ENCODE measurements at places on chromosomes 3 and 15.

- DNase-seq = no peak
These were observed 644.2 kb downstream of the GRM7 start for GRCh38 chr3:7504886-7505775.

- no peak for DNase-seq
These were observed 34.0 kb upstream of the GK5 start for GRCh38 chr3:142259359-142259758.

- no peak for DNase-seq
These were observed 42.8 kb upstream of the ADAMTSL3 start for GRCh38 chr15:83610901-83611685.

DNA sequence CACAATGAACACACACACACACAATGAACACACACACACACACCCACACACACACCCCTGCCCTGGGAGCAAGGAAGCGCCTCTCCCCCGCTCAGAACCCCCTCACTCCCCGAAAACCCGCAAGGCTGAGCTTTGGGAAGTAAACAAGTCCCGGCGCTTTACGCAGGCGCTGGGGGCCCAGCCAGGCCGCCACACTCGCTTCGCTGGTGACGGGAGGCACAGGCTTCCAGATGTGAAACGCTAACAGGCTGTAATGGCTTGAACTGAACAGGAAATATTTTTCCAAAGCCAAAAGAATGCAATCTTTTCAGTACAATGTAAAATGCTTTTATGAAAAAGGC lies 122.7 kb upstream of the IGF1R start:
- no peak for DNase-seq

DNA sequence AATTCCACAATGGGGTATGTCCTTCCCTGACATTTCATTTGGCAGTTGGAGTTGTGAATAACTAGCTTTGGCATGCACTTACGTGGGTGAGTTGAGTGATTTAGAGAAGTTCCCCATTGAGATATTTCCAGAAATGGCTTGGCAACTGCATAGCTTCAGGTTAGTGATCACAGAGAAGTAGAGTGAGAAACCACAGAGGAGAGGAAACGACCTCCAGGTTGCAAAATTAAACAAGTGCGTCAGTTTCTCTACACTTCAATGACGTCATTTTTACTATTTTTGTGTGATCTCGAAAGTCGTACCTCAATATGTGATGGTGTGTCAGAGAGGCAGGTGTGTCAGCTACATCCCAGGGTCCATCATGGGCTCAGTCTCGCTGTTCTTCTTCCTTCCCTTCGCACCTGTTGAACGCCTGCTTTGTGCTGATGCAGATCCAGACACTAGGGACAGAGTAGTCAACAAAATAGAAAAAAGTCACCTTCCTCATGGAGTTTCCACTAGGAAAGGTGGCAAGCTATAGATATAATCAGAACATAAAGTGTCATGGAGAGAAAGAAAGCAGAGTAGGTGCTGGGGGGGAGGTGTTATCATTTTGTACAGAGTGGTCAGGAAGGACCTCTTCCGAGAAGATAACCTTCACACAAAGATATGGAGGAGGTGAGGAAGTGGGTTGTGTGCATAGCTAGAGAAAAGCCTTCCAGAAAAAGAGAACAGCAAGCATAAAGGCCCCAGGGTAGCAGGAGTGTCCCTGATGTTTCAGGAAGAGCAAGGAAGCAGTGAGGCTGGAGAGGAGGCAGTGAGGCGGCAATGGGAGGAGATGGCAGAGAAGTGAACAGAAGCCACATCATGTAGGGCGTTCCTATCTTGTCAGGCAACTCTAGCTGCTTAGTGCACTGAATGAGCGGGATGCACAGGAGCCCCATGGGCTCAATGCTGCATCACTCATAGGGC lies 75.6 kb downstream of the MCTP2 start:
- no peak for DNase-seq

- DNase-seq = no peak
These were observed 677.8 kb upstream of the ROBO1 start for GRCh38 chr3:80445641-80446040.

- DNase-seq = no peak
These were observed 17.1 kb downstream of the CCDC13 start for GRCh38 chr3:42755681-42756578.

GRCh38 chr3:195897853-195898415 lies 10.4 kb downstream of the TNK2 start:
- DNase-seq = no peak

DNA sequence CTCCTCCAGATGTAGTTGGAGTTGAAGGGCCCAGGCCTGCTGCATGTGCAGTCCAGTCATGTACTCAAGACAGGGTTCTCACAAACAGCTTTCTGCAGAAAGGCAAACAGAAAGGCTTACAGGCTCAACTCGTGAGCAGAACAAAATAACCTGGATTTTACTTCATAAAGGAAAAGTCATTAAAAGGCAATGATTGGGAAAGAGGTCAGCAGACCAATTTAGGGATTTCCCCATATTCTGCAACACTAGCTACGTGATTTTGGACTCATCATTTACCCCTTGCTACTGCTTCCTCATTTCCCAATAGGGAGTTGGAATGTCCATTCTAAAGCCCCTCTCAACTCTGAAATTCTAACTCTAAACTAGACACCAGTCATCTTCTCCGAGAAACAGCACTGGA lies 18.1 kb downstream of the METTL6 start:
- DNase-seq = no peak

GRCh38 chr15:61620151-61620550 lies 391.0 kb upstream of the RORA start:
- DNase-seq = no peak

- no peak for DNase-seq
These were observed 24.2 kb upstream of the ERICH6 start for GRCh38 chr3:150727653-150728502.

GRCh38 chr3:150293401-150294001 lies 114.6 kb upstream of the TSC22D2 start:
- no peak for DNase-seq

- no peak for DNase-seq
These were observed 11.9 kb downstream of the LRTM1 start for GRCh38 chr3:54915976-54916375.

- no peak for DNase-seq
These were observed 10.8 kb downstream of the ASB14 start for GRCh38 chr3:57281715-57282114.

GRCh38 chr3:37500518-37500917 lies 326.1 kb upstream of the LRRFIP2 start:
- DNase-seq = no peak
